ENCODE measurements at places on chromosomes 12 and 14.

DNA sequence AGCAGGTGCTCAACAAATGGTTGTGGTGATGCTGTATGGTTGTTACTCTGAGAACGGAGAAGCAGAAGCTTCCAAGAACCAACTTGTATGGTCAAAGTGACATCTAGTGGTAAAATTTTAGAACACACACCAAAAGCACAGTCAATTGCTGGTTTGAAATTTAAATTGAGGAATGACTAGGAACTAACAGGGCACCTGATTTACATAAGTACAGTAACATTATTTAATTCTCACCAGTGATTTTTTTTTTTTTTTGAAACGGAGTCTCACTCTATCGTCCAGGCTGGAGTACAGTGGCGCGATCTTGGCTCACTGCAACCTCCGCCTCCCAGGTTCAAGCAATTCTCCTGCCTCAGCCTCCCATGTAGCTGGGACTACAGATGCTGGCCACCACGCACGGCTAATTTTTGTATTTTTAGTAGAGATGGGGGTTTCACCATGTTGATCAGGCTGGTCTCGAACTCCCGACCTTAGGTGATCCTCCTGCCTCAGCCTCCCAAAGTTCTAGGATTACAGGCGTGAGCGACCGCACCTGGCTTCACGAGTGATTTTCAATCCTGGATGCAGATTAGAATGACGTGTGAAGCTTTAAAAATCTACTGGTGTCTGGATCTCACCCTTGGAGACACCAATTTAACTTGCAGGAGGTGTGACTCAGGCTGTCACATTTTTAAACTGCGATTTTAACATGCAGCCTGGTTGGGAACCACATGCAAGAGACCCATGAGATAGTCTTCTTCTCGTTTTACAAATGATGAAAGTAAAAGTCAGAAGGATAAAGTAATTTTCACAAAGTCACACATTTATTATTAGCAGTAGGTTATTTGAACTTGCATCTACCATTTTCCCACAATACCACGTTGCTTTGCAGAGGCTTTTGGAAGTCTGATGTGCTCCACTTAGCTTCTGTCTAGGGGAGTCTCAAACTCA, 14.1 kb upstream of the NUMB start:
- peak; percentile 87 for DNase-seq

DNA sequence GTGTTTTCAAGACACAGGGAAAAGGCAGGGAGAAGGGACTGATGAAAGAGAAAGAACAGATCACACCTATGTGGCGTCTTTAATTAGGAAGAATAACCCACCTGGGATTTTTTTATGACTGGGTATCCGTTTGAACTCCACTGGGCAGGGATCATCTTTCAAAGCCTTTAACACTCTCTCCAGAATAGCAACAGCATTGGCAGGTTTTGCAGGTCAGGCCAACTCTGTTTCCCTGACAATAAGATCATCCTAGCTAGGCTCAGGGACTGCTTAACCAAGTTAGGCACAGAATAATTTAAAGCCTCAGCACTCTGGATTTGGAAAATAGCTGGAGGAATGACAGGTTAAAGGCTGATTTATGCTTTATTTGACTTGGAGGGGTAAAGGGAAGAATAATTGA, 117.6 kb downstream of the SUDS3 start:
- no peak for DNase-seq

DNA sequence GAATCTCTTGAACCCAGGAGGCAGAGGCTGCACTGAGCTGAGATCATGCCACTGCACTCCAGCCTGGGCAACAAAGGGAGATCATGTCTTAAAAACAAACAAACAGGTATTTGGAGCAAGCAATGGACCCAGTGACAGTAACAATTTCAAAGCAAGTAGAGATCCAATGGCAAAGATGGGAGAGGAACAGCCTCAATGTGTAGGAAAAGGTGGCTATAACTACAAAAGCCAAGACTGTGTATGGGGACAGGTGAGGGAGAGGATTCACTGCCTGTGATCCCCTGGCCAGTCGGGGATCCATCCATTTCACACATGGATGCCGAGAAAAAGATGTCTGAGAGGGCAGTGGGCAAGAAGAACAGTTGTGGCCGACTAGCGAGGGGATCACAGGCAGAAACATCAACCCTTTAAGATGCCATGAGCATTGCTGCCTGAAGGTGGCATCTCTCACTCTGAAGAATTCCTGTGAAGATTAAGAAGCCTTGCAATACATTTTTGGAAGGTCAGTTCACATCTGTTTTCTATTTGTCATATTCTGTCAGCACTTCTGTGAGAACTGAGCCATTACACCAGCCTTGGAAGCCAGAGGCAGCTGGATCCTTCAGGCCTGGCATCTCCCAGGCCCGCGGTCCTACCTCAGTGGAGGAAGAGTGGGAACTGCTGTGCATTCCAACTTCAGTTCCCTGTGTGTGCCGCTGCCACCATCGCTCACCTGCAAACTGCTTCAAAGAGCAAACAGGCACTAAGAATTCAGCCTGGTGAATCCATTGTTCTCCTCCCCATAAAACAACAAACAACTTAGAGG, 54.5 kb upstream of the FRS2 start:
- DNase-seq = no peak

GRCh38 chr14:100761481-100761880, 34.8 kb downstream of the DLK1 start:
- no peak for DNase-seq

GRCh38 chr14:75634848-75635247, 25.8 kb downstream of the ERG28 start:
- no peak for DNase-seq
